Vagina (tissue), 2 donors: ENCODE measurements at places on chromosomes 12 and 14.

DNA sequence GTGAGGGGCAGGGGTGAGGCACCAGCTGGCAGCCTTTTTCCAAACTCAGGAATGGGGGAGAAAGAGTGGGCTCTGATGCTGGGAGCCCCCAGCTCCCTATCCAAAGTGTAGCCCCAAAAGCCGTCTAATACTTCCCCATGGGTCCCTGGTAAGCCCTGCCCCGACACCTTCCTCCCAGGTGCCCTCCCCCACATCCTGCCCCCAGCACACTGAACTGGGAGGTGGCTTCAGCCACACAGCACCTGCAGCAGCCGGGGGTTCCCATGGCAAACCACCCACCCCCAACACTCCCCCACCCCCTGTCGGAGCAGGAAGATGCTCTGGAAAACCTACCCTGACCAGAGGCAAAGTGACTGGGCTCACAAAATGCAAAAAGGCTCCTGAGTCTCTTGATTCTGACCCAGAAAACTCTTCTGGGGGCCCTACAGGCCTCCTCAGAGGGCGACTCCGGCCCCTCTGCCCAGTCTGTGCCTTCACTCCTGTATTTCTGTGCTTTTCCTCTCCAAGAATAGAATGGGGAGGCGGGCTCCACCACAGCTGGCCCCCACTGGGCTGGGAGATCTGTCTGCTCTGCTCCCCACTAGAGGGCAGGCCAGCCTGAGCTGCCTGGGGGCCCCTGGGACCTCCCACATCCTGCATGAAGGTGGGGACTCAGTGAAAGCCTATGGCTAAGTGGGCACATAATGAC is 81.6 kb downstream of the ITPK1 start:
- no peak for DNase-seq

GRCh38 chr12:46801293-46801692 is 24.5 kb downstream of the SLC38A4 start:
- DNase-seq, result no peak

DNA sequence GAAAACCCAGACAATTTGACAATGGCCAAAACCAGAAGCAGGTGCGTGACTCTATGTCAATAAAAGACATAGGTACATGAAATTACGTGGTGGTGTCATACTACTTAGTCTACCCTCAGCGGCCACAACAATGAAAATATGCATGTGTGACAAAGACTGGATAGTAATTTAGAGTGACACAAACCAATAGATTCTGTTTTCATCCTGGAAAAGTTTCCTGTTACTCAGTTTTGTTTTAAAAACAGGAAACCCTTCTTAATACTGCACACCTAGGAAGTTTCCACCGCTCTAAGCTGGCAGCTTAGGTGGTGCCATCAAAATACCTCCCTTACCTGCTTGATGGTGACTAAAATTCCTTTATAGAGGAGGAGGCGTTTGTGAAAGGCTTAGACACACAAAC is 15.1 kb downstream of the POU6F1 start:
- DNase-seq, result no peak

DNA sequence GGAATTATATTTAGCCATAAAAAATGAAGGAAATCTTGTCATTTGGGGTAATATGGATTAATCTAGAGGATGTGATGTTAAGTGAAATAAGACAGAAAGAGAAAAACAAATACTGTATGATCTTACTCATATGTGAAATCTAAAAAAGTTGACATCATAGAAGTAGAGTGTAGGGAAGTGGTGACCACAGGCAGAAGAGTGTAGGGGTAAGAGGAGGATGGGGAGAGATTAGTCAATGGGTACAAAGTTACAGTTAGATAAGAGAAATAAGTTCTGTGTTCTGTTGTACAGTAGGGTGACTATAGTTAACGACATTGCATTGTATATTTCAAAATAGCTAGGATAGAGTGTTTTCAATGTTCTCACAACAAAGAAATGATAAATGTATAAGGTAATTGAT is 87.0 kb downstream of the TSHR start:
- DNase-seq, result no peak

DNA sequence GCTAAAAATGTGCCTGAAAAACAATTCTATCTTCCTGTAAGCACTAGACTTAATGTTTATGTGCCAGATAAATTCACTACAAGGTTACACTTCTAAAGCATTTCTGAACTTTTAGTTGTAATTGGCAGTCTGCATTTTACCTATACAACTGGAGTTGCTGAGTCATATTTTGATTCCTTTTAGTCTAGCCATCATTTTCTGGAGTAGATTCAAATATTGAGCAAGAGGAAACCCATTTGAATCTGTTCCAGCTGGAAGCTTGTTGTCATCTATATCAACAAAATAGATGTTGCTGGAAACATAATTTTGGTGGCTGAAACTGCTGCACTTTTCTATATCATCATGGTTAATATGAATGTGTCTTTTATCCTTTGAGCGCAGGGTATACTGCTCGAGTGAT is 122.2 kb upstream of the CCDC175 start:
- DNase-seq, result no peak

GRCh38 chr12:118734266-118734665 is 247.1 kb upstream of the SRRM4 start:
- no peak for DNase-seq

- no peak for DNase-seq
Observed at GRCh38 chr14:74235017-74235416, 4.2 kb upstream of the VSX2 start.

GRCh38 chr14:21042918-21043317 is 756 bp downstream of the RNASE7 start:
- DNase-seq, result no peak

DNA sequence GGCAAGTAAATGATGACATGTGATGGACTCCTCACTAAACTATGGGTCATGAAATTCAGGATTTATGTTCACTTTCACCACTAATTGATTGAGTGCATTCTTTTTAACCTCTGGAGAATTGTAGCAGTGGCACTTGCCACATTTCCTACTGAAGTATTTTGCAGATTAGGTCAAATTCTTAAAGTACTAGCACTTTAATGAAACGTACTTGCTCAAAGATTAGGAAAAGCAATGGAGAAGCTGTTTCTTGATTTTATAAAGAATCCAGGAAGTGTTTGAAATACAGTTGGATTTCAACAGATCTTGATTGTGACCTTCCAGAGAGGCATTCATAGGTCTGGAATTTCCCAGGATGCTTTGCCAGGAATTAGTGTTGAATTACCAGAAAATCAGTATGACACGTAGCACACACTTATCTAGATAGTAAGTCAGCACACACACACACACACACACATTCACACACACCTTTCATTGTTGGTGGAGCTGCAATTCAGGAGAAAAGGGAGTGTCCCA is 162.6 kb downstream of the MYRFL start:
- DNase-seq, result no peak

DNA sequence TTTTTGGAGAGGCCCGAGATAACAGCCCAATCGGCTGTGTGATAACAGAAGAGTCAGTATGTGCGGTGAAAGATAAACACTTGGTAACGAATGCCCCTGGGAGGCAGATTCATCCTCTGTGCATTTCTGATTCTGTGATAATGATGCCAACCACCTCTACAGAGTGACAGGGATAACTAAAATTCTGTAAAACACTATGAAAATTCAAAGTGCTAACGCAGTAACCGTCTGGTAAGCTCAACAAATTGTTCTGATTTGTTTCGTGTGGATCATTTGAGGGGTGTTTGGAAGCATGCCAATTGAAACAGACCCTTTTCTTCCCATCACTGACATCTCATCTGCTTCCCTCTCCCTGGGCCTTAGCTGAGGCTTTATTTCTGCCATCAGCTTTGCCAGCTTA is 76.3 kb downstream of the ESR2 start:
- DNase-seq, result no peak

GRCh38 chr12:109782326-109782703 is 50.9 kb downstream of the TRPV4 start:
- no peak for DNase-seq

DNA sequence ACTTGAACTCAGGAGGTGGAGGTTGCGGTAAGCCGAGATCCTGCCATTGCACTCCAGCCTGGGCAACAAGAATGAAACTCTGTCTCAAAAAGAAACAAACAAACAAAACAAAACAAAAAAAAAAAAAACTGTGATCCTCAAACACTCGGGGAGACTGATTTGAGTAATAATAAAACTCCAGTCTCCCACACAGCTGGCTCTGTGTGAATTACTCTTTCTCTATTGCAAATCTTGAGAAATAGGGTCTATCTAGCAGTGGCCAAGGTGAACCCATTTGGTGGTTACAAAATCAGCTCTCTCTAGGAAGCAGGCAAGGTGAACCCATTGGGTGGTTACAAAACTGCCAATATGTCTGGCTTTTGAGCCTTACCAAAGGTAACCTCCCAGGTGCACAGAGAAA is 6.0 kb upstream of the ACOT6 start:
- no peak for DNase-seq

DNA sequence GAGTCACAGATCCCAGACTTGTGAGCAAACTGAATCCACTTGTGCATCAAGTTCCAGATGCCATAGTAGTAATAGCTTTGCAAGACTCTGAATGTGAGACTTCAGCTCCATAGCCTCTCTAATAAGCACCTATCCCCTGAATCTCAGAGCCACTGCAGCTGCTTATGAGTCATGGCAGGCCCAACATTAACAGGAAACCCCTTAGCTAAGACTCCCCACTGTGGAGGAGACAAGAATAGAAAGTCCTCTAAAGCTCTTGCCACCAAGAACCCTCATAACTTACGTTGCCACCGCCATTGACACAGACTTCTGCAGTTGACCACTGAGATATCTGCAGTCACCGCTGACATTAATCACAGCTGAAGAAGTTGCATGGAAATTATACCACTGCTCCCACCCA is 62.9 kb upstream of the PDE3A start:
- no peak for DNase-seq

- DNase-seq, result no peak
Observed at GRCh38 chr14:56115976-56116893, 2.0 kb upstream of the PELI2 start.

- DNase-seq, result no peak
Observed at GRCh38 chr12:52262286-52262685, 12.2 kb upstream of the KRT86 start.

- DNase-seq, result no peak
Observed at GRCh38 chr12:92107621-92108131, 38.0 kb downstream of the BTG1 start.

GRCh38 chr12:92261071-92261470 is 115.4 kb upstream of the BTG1 start:
- DNase-seq, result no peak

DNA sequence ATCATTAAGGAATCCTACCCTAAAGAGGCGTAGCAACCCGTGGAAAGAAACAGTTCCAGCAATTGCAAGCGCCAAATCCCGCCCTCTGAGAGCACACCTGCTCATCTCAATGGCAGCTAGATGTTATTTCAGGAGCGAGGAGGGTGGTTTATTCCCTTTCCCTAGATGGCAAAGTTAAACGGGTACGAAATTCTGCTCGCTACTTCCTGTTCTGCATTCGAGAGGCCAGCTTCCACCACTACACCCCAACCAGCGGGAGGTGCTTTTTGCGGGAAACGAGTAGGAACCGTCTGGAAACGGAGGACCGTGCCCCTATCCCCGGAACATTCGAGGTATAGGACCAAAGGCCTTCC is 536 bp downstream of the VPS29 start:
- no peak for DNase-seq

- DNase-seq, result no peak
Observed at GRCh38 chr12:131312793-131313545, 359.3 kb downstream of the ADGRD1 start.

DNA sequence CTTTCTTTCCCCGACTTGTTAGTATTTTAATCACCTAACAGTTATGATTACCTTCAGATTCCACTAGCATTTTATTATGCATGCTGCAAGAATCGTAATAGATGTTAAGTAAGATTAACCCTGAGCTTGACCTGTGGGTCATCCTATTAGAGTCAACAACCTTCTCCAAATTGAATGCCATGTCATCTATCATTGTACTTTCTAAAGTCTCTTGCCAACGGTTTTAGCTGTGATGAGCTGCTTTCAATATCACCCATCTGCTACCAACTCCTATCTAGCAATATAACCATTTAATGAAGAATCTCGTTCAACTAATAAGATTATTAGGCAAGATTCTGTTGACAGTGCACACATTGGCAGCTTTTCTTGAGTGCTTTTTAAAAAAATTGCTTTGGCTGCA is 33.7 kb downstream of the DACT1 start:
- no peak for DNase-seq

- DNase-seq, result peak; percentile 91
Observed at GRCh38 chr12:63844391-63845341, at the start of gene SRGAP1. Gene SRGAP1, plus strand, starts transcription at chr12:63844700. Its CDS starts 117 bp downstream, at chr12:63844817.

GRCh38 chr14:67680121-67680602 is 5.7 kb upstream of the VTI1B start:
- no peak for DNase-seq

- DNase-seq, result no peak
Observed at GRCh38 chr14:104080376-104081260, 4.9 kb upstream of the ASPG start.

DNA sequence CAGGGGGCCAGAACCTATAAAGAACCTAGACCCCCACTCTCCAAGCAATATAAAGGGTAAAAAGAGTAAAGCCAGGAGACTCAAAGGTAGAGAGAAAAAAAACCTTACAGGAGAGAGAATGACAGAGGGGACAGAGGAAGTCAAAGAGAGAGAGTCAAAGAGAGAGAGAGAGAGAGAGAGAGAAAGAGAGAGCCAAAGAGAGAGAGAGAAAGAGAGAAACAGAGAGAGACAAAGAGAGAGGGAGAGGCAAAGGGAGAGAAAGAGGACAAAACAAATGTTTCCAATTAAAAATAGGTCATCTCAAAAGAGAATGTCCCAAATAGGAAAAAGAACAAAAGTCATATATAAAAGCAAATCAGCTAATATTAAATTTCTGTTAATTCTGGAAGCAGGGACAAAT is 251.5 kb downstream of the DPY19L2 start:
- DNase-seq, result no peak

DNA sequence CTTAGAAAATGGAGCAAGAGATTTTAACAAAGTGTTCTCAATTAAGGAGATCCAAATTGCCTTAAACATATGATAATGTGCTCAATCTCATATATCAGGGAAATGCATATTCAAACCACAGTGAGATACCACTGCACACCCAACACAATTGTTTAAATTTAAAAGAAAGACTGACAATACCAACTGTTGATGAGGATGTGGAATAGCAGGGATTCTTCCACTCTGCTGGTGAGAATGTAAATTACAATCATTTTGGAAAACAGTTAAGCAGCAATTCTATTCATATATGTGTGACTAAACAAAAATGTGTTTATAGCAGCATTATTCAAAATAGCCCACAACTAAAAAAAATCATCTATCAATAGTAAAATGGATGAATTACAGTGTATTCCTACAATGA is 144.2 kb downstream of the KICS2 start:
- DNase-seq, result no peak

- no peak for DNase-seq
Observed at GRCh38 chr12:9740106-9740750, 7.3 kb upstream of the CLECL1 start.

GRCh38 chr14:96177766-96178375 is 26.8 kb upstream of the BDKRB2 start:
- DNase-seq, result no peak
